ENCODE measurements at places on chromosomes 3 and 15.

DNA sequence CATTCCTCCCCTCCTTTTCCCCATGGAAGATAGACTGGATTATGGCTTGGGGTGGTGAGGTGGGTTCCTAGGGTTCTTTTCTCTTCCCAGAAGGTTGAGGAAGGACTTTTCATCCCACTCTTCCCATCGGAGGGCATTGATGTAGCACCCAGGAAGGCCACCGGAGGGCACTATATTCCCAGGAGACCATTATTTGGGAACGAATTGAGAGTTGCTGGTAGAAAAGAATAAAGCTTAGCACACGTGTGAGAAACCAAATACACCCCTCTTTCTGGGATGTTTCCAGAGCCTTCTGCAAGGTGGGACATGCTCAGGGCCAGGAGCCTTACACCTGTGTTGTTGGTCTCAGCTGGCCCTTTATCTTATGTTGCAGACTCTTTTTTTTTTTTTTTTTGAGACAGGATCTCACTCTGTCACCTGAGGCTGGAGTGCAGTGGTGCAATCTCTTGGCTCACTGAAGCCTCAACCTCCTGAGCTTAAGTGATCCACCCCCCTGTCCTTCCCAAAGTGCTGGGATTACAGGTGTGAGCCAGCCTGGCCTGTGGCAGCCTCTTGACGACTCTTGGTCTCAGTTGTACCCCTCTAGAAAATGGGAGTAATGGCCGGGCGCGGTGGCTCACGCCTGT lies 6.3 kb upstream of the CDC25A start:
- no peak for DNase-seq

DNA sequence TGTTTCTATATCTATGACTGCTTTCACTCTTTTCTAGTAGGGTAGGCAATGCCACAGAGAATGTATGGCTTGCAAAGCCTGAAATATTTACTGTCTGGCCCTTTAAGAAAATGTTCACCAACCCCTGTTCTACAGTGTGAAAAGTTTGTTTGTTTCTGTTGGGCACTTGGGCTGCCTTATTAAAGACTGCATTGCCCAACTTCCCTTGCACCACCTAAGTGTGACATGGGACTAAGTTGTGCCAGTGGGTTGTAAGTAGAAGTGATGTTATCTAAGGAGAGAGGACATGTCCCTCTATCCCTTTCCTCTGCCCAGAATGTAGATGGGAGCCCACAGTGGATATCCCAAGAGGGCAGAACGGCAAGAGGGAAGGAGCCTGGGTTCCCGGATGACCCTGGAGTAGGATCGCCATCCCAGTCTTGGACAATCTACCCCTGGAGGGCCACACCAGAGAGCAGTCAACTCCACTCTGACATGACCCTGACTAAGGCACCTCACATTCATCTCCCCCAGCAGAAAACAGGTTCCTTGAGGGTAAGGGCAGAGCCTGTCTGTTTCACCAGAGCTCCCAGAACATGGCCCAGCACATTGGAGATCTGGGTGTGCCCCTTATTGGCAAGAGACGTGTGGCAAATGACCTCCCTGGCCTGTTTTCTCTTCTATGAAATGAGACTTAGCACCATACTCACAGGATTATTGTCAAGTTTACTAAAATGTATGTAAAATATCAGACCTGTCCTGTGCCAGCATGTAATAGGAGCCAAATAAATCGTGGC lies 138.8 kb downstream of the SMAD6 start:
- no peak for DNase-seq

DNA sequence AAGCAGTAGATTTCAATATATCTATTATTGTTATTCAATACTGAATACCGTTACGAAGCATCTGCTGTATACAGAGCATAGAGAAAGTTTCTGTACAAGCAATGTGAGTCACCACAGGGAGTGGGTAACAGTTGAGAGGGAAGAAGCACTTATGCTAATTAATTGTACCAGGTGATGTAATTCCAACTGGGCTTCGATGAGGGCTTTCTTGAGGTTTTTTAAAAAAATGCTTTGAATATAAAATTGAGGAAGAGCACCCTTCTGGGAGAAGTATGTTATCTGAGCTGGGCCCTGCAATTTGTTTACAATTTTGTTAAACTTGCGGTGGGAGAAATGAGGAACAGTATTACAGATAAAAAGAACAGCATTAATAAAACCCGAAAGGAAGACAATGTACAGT lies 197.9 kb downstream of the TPRG1 start:
- DNase-seq = no peak

DNA sequence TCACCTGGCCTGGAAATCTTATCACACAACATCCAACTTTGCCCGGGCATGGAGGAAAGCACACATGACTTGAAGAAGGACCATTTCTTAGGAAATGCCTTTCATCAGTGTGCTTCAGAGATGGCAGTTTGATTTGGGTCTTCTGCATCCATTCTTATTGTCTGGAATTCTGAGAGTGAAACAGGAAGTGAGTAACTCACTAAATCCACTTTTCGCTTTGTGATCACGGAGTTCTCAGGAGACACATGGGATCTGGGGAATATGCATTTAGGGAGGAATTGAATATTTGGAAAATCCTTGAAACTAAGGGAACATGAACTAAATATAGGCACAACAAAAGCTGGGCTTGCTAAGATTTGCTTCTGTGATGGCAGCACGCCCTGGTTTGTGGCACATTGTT lies 212.5 kb upstream of the FEZF2 start:
- no peak for DNase-seq

DNA sequence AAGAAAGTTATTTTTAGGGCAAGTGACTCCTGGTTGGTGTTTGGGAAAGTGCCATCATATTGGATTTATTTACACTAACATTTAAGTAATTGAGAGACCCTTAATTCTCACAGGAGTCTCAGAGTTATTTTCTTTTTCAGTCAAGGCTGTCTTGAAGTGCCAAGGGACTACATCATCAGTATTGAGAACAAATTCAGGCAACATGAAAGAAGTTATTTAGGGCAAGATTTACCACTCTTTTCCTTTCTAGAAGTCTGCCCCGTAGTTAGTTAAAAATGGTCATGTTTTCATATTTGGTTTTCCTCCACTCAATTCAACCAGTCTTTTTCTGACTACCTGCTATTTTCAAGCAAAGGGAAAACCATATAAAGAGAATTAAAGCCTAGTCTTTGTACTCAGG lies 6.1 kb downstream of the B4GALT4 start:
- no peak for DNase-seq

GRCh38 chr3:195407531-195408409 lies 35.0 kb downstream of the ACAP2 start:
- no peak for DNase-seq

- no peak for DNase-seq
Observed at GRCh38 chr3:152452318-152452717, 183.6 kb downstream of the MBNL1 start.

DNA sequence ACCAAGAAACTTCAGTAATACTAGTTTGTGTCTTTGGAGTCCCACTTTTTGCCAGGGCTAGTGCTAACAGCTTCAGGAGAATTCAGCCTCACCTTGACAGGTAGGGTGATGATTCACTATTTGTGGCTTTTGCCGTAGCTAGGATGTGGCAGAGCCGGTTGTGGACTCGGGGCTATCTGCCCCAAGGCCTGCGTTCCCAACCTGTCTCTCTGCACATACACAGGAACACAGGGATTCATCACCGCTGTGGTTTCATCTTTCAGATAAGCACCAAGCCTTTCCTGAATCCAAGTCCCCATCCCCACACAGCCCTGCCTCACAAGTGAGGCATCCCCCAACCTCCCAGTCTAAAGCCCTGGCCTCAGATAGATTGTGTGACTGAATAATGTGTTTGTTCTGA lies 45.2 kb upstream of the POLG start:
- DNase-seq = no peak

- peak; percentile 78 for DNase-seq
Observed at GRCh38 chr15:31870328-31871165, 159.8 kb upstream of the CHRNA7 start.

DNA sequence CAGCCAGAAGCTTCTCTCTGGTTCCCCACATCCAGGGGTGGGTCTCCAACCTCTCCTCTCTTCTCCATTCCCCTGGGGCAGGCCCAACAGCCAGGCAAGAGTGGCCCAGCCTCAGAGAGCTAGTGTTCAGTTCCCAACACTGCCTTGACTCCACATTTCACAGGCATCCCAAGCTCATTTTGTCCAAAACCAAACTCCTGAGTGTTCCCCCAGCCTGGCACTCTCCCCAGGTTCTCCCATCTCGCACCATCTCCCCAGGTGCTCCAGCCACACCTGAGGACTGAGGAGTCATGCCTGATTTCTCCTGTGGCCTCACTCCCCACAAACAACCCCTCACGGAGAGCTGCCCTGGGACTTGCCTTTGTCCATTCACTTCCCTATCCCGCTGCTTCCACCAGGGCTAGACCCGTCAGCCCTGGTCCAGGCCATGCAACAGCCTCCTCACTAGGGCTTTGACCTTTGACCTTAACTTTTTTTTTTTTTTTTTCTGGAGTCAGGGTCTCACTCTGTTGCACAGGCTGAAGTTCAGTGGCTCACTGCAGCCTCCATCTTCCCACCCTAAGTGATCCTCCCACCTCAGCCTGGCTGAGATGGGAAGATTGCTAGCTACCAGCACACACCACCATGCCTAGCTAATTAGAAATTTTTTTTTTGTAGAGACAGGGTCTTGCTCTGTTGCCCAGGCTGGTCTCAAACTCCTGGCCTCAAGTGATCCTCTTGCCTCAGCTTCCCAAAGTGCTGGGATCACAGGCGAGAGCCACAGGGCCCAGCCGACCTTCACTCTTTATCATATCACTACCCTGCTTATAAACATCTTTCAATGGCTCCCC lies 3.9 kb upstream of the CSK start:
- DNase-seq = no peak

DNA sequence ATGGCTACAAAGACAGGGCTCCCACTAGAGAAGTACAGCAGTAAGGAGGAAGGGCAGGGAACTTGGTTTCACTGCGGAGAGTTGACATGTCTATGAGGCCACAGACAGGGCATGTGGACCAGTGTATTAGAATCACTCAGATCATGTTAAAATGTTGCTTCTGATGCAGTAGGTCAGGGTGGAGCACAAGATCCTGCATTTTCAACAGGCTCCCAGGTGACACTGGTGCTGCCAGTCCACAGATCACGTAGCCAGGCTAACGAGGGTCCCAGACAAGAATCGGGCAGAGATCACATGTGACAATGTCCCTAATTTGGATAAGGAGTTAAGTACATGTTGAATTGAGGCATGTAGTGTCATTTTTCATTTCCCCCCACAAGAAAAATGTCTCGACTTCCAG lies 73.6 kb downstream of the SPSB4 start:
- DNase-seq = no peak

GRCh38 chr15:87976552-87976951 lies 280.0 kb downstream of the NTRK3 start:
- DNase-seq = no peak
